ENCODE measurements at places on chromosomes 3 and 15.

GRCh38 chr3:45741742-45742460, 52.7 kb downstream of the SACM1L start:
- DNase-seq: no peak

DNA sequence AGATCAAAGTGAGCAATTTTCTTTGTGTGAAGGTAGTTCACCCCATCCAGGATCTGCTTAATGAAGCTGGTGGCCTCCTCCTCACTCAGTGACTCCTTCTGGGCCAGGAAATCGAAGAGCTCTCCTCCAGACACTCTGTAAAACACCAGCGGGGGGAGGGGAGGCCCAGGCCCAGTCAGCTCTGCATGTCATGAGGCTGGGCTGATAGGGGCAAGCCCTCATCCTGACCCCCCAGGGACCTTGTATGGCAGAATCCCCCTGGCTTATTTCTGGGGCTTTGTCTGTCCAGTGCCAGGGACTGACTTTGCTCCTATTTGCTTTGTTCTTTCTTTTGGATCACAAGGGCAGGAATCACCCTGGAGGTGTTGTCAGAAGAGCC, 74.9 kb downstream of the DAPK2 start:
- DNase-seq: no peak

DNA sequence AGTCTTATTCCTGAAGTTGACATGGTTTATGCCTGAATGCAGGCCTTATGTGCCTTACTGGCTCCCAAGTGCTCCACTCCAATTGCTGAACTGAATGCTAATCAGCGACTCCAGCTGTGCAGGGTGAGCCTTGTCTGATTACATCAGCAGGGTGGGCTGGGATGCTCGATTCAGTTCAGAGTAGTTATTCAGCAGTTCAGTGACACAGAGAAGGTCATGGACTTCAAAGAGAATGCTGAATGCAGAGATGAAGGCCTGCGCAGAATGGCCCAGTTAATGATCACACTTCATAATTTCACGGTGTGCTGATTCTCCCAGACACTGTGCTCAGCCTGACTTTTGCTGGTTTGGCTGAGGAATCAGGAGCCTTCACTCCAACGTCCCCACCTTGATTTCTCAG, 63.6 kb downstream of the CLDN1 start:
- DNase-seq: no peak

DNA sequence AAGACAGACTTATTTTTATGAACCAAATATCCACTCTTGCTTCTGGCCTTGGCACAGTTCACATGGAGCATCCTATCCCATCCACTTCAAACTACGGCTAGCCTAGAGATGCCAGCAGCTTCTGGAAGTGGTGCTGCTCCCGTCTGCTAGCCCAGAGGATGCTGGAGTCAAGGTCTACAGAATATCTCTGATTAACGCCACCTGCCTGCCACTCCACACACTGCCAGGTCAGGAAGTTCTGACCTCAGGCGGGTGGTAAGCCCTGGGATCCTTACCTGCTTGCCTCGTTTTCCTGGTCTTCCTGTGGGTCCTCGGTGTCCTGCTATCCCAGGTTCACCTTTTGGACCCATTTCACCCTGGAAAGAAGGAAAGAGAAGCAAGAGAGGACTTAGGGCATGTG, 42.9 kb downstream of the EAF1 start:
- DNase-seq: no peak

DNA sequence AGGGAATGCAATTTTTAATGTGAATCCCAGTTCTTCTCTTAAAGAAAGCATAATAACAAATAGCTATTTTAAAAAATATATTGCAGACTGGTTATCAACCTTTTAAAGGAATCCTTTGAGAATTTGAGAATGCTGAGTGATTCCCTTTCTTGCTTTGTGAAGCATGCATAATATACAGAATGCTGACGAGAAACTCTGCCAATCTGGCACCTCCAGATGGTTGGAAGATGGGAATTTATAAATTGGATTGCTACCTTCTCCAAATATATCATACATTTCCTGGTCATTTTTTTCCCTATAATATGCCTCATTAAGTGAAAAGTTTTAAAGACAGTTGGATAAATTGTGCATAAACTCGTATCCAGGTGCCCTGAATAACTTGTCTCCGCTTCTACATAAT, 333.9 kb upstream of the ARPP21 start:
- DNase-seq: no peak

GRCh38 chr15:32908135-32908801, 190.5 kb downstream of the GREM1 start:
- DNase-seq: no peak

- DNase-seq: no peak
These were observed 11.0 kb upstream of the MUSTN1 start for GRCh38 chr3:52845691-52846431.

GRCh38 chr3:62139957-62140356, 233.4 kb downstream of the FEZF2 start:
- DNase-seq: no peak

DNA sequence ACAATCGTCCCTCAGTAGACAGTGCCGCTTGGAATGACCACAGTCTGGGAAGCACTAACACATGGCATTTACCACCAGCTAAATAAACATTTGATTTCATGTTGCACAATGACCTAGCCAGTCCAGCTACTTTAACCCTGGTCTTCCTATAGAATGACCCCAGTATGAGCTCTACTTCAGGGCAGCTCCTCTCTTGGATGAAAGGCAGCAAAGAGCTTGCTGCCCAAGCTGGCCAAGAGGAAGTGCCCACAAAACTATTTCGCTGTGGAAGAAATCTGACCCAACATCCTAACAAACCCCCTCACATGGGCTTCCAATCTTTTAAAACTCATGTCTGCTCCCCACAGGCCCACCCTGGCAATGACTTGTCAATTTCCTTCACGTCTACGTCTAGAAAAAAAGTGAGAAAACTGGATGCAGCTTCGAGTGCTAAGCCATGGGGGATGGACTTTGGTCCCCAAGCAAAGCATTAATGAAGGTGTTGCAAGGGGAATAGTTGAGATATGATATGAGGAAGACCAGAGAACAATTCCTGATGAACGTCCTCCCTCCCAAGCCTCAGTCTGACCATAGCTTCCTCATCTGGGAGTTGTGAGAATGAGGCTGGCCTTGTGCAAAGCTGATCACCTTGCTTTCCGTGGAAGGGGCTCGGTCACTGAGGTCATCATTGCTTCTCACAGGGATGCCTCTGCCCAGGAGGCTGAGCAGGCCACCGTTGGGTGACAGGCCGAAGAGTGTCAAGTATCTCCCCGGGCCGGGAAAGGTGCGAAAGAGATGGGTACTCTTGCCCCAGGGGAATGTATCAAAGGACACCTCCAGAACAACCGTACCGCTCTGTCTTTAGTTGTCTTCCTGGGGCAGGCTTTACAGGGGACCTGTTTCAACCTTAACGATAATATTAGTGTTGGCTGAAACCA, 964 bp downstream of the SLC25A20 start:
- no peak for DNase-seq

GRCh38 chr3:160224256-160224655, 966 bp upstream of the C3orf80 start:
- no peak for DNase-seq

GRCh38 chr15:29403772-29404171, 134.2 kb upstream of the NSMCE3 start:
- DNase-seq: no peak

- no peak for DNase-seq
These were observed 28.4 kb downstream of the PXYLP1 start for GRCh38 chr3:141259821-141260629.

GRCh38 chr15:73927003-73927475, 777 bp downstream of the LOXL1 start:
- DNase-seq: no peak

- no peak for DNase-seq
These were observed 23.9 kb downstream of the PLA2G4D start for GRCh38 chr15:42070279-42070975.

- DNase-seq: no peak
These were observed at the start of gene ZMYND10 for GRCh38 chr3:50345586-50346234. Gene ZMYND10, minus strand, starts transcription at chr3:50345732. Its CDS starts 153 bp downstream, at chr3:50345579.

- no peak for DNase-seq
These were observed 191.9 kb upstream of the LRIG1 start for GRCh38 chr3:66692766-66693150.

GRCh38 chr15:98187549-98187948, 227.0 kb downstream of the ARRDC4 start:
- no peak for DNase-seq

DNA sequence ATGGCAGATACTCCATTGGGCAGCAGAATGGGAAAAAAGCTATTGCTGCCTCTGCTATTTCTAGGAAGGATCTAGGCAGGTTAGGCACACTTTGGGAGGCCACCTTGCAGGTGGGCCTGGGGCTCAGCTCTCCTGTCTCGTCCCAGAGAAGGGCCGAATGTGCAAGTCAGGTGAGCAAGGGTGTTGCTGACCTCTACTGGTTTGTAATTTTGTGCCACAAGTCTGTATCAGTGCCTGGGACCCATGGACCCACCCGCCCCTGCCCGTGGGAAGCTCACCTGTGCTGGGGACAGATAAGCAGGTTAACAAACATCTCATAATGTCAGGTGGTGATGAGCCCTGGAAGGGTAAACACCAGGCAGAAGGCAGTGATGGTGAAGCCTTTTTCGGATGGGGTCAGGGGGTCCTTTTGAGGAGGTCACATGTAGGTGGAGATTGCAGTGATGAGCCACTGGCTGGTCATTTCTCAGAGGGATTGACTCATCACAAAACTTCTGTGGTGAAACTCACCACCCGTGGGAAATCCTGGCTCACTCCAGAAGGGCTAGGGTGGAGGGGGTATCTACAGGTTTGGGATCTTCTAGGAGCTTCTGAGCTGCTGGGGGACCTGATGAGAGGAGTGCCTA, 161.3 kb downstream of the KLF13 start:
- DNase-seq: peak; percentile 36

DNA sequence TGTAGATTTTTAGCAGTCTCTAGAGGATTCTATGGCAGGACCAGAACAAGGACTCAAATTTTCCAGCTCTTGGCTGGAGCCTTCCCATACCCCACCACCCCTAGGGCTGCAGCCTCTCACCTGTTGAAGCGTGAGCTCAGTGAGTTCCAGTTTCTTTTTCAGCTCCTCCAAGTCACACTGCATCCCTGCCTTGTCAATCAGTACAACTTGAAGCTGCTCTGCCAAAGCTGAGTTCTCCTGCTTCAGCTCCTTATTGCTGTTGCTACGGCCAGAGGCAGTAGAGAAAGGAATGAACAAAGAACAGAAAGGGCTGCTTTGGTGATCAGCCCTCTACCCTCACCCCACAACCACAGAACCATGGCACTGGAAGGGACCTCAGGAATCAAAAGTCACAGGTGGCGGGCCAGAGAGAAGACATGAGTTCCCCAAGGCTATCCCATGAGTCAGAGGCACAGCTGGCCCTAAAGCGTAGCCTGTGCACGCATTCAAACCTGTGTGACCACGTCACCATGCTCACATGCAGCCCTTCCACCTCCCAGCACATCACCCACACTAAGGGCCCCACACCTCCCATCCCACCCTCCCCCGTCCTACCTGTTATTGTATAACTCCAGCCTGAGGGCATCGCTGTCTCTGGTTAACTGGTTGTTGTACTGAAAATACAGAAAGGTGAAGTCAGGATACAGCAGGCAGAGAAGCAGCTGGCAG, 83.3 kb upstream of the C2CD4B start:
- no peak for DNase-seq

GRCh38 chr15:91852741-91853510, 582 bp upstream of the SLCO3A1 start:
- no peak for DNase-seq

GRCh38 chr15:42549032-42549491, 424 bp downstream of the HAUS2 start:
- no peak for DNase-seq

GRCh38 chr3:66478960-66479359, 21.9 kb downstream of the LRIG1 start:
- DNase-seq: no peak

DNA sequence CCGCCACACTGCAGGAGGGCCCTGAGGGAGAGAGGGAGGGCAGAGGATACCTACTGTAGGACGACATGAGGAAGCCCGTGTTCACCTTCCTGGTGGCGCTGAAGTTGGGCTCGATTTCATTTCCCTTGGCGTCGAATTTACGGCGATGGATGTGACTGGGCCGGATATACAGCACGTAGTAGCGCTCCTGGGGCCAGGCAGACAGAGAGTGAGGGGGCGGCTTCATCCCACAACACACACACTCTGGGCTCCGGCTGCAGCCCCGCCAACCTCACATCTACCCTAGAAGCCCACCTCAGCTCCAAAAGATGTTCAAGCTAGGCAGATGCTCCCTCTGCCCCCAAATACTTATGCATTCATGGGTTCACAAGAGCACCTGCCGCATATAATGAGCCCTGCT, 4.5 kb downstream of the ARPIN start:
- no peak for DNase-seq

- no peak for DNase-seq
These were observed 33.7 kb upstream of the IGF1R start for GRCh38 chr15:98614681-98615080.

GRCh38 chr15:94002041-94002440, 229.3 kb upstream of the MCTP2 start:
- no peak for DNase-seq

GRCh38 chr15:35728219-35728940, 182.4 kb upstream of the DPH6 start:
- no peak for DNase-seq

GRCh38 chr3:71414189-71414927, 169.2 kb downstream of the FOXP1 start:
- no peak for DNase-seq

- no peak for DNase-seq
These were observed 73.1 kb upstream of the PIAS1 start for GRCh38 chr15:67980773-67981685.

- DNase-seq: no peak
These were observed 11.8 kb upstream of the TMEM87A start for GRCh38 chr15:42285034-42285433.

- DNase-seq: no peak
These were observed 156.5 kb downstream of the CADPS start for GRCh38 chr3:62718515-62719320.

- DNase-seq: no peak
These were observed 53.0 kb downstream of the DTWD1 start for GRCh38 chr15:49673861-49674260.

DNA sequence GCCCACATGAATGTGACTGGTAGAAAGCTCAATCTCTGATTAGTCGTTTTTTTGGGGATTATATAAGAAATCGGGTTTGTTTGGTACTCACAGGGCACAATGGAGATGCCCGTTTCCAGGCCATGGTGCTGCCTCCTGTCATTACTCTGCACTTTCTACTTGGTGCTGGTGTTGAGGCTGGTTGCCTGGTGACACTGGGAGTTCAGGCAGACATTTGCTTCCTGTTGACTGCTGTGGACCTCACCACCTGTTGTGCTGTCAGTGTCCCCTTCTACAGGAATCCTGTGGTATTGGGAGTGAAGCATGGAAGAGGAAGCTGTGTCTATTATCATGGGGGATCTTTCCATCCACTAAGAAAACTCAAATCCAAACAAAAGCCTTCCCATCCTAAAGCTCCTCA, 227.2 kb upstream of the TBL1XR1 start:
- no peak for DNase-seq

- no peak for DNase-seq
These were observed 76.6 kb downstream of the RPL39L start for GRCh38 chr3:187062526-187063177.

DNA sequence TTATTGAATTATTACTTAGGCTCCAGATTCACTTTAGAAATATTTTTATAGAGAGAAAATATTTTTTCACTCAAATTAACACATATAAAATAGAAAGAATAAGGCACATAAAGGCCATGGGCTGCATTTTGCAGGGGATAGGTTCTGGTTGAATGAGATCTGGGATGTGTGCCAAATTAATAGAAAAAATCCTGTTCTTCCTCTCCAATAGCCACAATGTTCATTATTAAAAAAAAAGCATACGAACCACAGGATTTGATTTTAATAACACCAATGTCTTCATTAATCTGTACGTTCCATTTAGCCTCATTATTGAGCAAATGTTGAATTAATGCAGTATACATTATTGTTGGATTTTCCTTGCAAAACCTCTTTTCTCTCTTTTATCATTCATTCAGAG, 622.8 kb upstream of the AGTR1 start:
- DNase-seq: no peak
